ENCODE measurements at places on chromosomes 2 and 18.

DNA sequence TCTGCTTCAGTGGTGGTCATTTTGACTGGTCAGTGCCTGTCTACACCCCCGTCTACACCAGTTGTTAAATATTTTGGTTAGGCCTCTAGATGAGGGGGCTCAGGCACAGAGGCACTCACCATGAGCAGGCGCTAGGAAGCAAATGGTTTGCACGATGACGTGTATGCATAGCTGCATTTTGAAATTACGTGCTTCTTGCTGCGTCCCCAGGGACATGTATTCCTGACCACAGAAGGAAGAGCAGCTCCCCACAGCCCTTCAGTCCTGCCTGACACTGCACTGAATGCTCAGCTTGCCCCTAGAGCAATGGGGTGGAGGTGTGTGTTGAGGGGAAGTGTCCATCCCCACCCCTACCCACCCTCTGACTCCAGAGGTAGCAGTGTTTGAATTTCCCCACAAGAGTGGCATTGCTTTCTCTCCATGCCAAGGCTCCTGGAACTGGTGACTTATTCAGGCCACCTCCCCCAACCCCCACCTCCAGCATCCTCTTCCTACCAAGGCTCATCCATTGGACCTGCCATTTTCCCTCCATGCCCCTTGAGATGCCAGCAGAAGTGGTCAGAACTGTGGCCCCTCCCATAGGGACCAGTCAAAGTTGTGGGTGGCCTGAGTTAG lies 11.4 kb upstream of the ZAP70 start:
- no peak for DNase-seq

DNA sequence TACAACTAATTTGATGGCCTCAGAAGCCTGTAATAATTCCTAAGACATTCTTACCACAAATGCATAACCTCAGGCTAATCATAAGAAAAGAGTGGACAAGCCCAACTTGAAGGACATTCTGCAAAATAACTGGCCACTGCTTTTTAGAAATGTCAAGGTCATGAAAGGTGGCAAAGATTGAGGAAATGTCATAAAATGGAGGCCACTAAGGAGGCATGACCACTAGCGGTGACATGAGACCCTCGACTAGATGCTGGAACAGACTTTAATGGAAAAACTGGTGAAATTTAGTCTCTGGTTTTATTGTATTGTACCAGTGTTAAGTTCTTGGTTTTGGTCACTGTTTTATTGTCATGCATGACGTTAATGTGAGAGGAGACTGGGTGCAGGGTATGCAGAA lies 78.6 kb downstream of the SP3 start:
- no peak for DNase-seq

- no peak for DNase-seq
These were observed 235.9 kb downstream of the TFCP2L1 start for GRCh38 chr2:121049131-121049530.

DNA sequence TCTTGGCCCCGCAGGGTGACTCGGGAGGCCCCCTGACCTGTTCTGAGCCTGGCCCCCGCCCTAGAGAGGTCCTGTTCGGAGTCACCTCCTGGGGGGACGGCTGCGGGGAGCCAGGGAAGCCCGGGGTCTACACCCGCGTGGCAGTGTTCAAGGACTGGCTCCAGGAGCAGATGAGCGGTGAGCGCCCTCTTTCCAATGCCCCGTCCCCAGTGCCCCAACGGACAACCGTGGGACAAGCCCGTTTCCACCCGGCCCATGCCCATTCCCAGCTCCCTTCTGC lies 2.6 kb upstream of the CHRND start:
- DNase-seq, result no peak

- no peak for DNase-seq
These were observed 7.2 kb downstream of the BOLL start for GRCh38 chr2:197777823-197778407.

- DNase-seq, result no peak
These were observed 1103.6 kb downstream of the LRP1B start for GRCh38 chr2:141027221-141027620.

DNA sequence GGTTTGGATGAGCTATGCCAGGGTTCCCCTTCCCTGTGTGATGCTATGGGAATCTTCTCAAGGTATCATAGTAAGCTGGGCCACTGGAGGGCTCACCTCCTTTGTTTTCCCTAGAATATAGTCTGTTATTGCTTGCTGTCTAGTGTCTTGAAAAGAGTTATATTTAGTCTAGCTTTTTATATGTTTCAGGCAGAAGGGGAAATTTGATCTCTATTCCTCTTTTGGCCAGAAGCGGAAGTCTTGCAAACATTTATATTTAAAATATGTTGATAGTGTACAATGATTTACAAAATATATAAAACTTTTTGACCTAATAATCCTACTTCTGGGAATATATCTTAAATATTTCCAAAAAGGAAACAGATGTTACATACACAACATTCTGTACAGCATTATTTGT lies 260.7 kb downstream of the FHOD3 start:
- DNase-seq, result no peak

DNA sequence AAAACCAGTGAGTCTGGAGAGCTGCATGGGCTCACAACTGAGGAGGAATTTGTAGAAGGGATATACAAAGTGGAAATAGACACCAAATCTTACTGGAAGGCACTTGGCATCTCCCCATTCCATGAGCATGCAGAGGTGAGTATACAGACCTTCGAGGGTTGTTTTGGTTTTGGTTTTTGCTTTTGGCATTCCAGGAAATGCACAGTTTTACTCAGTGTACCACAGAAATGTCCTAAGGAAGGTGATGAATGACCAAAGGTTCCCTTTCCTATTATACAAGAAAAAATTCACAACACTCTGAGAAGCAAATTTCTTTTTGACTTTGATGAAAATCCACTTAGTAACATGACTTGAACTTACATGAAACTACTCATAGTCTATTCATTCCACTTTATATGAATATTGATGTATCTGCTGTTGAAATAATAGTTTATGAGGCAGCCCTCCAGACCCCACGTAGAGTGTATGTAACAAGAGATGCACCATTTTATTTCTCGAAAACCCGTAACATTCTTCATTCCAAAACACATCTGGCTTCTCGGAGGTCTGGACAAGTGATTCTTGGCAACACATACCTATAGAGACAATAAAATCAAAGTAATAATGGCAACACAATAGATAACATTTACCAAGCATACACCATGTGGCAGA lies 3.6 kb downstream of the TTR start:
- DNase-seq, result no peak

DNA sequence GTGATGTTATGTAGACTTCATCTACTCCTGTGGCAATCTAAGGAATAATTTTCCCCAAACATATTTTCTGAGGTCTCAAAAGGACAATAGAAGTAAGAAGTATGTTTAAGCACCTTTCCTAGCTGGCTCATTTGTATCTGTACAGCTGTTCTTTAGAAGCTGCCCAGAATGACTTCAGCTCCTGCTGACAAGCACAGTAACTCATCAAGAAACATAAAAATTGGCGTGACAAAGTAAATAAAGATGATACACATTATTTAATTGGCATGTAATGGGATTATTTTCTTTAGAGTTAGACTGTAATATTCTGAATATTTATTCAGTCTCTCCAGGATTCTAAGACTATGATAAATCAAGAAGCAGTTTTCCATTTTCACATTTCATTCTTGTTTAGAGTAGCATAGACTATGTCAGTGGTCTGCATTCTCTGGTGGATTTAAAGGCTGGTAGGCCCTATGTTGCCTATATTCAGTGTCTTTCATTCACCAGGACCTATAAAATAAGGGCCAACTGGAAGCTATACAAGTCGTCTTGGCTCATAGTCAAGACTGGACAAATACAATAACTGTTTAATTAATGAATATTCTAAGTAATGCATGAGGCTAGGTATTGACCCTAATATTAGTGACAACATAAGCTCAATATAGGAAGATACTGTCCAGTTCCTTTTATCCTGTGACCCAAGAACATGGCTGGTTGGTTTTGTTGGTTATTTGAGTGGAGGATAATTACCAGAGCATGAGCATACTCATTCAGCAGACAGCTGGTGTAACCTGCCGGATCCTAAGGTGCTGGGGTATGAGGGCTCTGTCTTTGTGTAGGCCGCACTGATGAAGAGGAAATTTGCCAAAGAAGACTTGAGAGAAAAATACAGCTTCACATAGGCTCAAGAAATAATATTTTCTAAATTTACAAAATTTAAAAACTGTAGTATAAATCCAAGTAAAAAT lies 107.0 kb downstream of the PDE1A start:
- no peak for DNase-seq

- DNase-seq, result no peak
These were observed 37.3 kb downstream of the GREB1 start for GRCh38 chr2:11571170-11571569.
